ENCODE measurements at places on chromosomes 4 and X. TPM values are rescaled to one million over a fixed set of nuclear protein-coding genes. Genes with fewer than 3 reads are reported as not detected.

- no peaks in the 10 kb centered on the region for H3K36me3 ChIP-seq
- no peaks in the 10 kb centered on the region for H3K27me3 ChIP-seq
- H3K4me3 ChIP-seq = no peak overlapping the region
- H3K4me1 ChIP-seq = no peaks in the 10 kb centered on the region
- no peak overlapping the region for H3K27ac ChIP-seq
- DNase-seq = no peak
These were observed 88.3 kb downstream of the SHROOM2 start for GRCh38 chrX:9874483-9874882.

WDR44 gene
- 13.4 TPM for total RNA-seq

DNA sequence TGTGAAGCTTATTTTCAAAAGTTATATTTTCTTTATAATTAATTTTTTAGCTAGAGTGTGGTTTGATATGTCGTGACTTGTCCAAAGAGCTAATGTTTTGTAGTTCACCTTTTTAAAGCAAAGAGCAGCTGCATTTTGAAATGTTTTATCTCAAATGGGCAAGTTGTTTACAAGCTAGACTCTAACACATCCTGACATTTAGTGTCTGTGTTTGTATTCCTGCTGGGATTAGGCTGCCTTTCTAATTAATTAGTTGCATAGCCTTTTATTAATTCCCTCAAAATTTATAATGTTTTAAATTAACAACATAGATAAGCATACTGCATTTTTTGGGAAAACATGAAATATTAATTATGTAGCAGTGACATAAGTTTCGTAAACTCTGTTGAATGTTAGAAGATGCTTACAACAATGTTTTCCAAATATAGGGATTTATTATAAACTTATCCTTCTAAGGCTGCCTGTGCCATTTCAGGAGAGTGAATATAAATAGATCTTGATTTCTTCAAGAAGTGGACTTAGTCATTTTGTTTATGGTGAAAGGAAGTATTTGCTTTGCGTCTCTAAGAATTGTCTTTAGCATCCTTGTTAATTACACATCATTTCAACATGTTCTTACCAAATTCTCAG, 37.7 kb upstream of the NUDT6 start:
- no peak overlapping the region for H3K27ac ChIP-seq
- no peaks in the 10 kb centered on the region for H3K4me1 ChIP-seq
- H3K36me3 ChIP-seq = no peaks in the 10 kb centered on the region

DNA sequence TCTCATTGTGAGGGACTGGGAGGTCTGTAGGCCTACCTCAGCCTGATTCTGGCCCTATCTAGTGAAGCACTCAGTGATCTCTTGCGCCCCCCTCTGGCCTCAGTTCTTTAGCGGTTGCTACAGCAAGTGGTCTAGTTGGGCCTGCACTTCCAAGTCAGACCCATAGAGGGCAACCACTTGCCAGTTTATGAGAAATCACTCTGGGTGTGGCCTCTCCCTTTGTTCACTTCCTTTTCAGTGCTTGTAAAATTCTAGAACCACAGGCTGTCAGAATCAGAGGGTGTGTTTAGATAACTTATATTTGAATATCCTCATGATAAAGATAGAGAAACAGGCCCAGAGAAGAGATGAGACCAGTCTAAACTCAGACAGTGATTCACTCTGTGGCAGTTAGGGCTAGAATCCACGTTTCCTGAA, 60.9 kb upstream of the LAS1L start:
- peak overlapping the region; percentile 74 for H3K27ac ChIP-seq
- no peaks in the 10 kb centered on the region for H3K27me3 ChIP-seq
- H3K4me3 ChIP-seq = no peak overlapping the region
- H3K4me1 ChIP-seq = no peaks in the 10 kb centered on the region
- no peaks in the 10 kb centered on the region for H3K36me3 ChIP-seq

MED28 gene
- total RNA-seq = 48.1 TPM

GRCh38 chr4:127174616-127175015, 458.1 kb upstream of the INTU start:
- no peak overlapping the region for H3K27ac ChIP-seq
- no peaks in the 10 kb centered on the region for H3K27me3 ChIP-seq
- H3K36me3 ChIP-seq = no peaks in the 10 kb centered on the region
- DNase-seq = no peak
- no peaks in the 10 kb centered on the region for H3K4me1 ChIP-seq
- no peak overlapping the region for H3K4me3 ChIP-seq

Measured in colonic mucosa (tissue), 4 donors.